ENCODE measurements at places on chromosomes 6 and 20.

- DNase-seq, result no peak
Observed at GRCh38 chr6:166657531-166657930, 30.5 kb upstream of the RPS6KA2 start.

DNA sequence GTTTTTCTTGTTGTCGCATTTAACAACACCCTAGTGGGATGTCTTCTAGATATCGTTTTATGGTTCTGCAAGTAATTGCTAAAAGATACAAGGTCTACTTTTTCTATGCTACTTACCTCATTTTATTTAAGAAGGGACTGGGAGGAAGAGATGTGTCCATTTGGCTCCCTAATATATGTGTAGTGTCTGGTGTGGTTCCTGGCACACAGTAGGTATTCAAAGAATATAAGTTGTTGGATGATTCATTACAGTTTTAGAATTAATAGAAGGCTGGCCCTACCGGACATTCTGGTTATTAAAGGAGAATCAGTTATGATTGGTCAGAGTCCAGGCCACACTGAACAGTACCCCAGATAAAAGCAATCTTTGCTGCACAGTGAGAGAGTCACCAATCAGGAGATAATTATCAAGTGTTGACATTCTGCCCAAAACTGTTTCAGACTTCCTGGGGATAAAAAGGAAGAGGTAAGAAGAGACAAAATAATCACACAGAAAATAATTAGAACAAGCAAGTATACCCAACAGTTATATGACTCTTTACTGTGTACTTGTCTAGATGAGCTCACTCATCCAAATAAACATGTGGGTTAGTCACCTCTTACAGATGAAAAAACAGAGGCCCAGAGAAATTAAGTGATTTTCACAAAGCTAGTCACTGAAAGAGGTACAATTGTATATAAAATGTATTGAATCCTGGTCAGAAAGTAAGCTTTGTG, 7.0 kb downstream of the TMEM244 start:
- DNase-seq, result no peak

DNA sequence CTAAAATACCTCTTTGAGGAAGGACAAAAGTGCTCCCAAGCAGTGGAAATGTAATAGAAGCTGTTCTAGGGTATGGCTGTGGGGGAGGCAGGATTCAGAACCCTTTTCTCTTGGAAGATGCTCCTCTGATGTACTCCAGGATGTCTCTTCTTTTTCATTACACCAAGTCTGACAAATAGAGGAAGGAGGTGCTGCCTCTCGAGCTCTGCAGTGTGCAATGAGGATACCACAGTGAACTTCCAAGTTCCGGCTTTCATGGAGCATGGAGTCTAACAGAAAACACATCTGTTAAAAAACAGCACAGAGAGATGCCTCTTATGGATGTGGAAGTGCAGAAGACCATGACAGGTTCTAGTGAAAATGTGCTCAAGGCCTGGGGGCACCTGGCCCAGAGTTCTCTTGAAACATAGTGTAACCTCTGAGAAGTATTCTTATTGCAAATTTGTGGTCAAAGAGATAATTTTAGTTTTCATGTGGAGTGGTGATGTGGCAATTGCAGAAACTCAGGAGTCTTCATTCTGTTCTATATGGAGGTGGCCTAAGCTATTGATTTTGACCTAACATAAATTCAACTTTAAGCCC, 362.0 kb upstream of the CITED2 start:
- DNase-seq, result no peak

DNA sequence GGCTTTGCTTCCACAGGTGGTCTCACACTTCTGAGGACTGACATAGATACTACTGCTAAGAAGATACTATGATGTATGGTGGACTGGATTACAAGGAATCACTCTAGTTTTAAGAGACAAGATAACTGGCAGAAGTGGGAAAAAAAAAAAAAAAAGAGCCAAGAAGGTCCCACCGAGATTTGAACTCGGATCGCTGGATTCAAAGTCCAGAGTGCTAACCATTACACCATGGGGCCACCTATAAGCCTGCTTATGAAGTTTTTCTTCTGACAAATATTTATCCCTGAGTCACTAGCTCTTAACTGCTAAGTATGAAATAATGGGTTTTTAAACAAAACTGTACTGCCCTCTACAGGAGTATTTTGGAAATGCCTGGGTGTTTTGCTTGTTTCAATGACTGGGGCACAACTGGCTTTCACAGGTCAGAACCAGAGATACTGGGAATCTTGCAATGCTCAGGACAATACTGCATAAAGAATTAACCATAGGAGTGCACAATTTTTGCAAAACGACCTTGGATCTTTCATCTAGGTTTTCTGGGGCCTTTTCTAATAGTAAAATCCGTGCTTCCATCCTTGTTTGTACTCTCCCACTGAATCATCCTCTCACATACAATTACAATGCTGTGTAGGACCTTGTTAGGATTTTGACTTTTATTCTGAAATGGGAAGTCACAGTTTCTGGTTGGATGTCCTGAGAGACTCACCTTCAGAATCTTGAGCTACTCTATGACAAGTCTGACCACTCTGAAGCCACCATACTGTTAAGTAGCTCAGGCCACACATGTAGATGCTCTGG, 116.3 kb downstream of the OR2B2 start:
- peak; percentile 84 for DNase-seq

GRCh38 chr6:146287691-146288369, 255.8 kb upstream of the RAB32 start:
- DNase-seq, result no peak

GRCh38 chr6:109059571-109060021, 35.0 kb downstream of the SESN1 start:
- DNase-seq, result no peak

DNA sequence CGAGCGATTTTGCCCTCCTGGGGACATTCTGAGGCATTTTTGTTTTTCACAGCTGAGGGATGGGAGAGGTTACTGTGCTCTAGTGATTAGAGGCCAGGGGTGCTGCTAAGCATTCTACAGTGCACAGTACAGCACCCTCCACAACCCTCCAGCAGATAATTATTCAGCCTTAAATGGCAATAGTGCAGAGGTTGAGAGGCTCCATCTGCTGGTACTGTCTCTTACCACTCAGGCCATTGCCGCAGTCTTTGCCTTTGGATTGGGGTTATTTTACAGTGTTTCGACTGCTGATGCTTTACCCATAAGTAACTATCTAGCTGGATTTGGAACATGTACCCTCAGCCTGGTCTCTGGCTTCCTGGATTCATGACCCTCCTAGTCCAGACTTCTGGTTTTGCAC, 705.3 kb downstream of the KIF16B start:
- no peak for DNase-seq

DNA sequence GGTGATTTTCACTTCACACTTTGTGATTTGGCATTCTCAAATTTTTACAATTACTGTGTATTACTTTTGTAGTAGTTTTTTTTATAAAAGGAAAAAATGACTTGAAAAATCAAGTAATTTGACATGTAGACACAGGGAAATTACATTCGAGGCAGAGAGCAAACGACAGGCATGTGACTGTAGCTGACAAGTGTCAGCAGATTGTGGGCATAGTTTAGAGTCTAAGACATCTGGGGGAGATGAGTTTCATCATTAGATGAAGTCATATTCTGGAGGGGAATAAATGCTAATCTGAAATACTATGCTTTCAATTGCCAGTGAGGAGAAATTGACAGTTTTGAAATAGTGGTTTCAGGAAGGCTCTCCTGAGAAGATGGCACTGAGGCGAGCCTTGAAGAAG, 126.0 kb downstream of the MTHFD1L start:
- DNase-seq, result no peak

DNA sequence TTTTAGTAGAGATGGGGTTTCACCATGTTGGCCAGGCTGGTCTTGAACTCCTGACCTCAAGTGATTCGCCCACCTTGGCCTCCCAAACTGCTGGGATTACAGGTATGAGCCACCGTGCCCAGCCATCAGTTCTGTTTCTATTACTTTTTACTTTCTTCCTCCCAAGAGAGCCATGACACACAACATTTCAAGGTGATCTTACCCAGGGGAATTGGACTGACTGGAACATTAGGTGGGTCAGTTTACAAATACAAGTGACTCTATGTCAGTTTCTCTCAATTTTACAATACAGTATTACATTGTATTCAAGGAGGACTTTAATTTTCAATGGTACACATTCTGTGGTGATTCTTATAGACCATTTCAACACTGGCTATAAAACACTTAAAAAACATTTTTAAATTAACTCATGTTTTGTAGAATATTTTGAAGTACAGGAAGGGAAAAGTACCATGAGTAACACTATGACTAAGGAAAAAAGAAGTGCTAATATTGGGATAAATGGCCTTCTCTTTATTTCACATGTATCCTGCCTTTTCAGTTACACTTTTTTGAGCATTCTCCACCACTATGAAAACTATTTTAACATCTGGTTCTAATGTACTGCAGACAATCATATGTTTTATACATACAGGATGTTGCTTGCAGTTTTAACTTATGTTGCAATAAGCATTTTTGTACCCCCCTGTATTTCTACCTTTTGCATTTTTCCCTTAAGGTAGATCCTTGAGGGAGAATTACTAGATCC, 8.4 kb downstream of the TPBG start:
- peak; percentile 17 for DNase-seq

DNA sequence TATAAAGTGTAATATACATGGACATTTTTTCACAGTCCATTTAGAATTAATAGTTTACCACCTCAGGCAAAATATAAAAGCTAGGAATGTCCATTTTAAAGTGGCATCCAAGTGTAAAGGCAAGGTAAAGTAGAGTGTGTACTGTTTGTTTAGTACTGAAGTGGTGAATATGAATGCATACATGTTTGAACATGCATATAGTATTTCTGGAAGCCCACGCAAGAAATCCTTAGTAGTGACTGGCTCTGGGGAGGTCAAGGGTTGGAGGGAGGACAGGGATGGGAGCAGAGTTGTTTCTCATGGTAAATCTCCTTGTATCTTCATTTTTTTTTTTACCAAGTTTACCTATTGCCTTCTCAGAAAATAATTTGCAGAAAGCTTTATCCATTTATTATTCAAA, 129.2 kb downstream of the UNC5CL start:
- no peak for DNase-seq

- no peak for DNase-seq
Observed at GRCh38 chr20:44646023-44646640, 5.4 kb downstream of the ADA start.

GRCh38 chr6:43311666-43312065, 3.0 kb upstream of the CRIP3 start:
- no peak for DNase-seq

GRCh38 chr6:68038815-68039408, 596.2 kb upstream of the ADGRB3 start:
- no peak for DNase-seq

GRCh38 chr6:127576874-127577273, at the start of gene C6orf58:
Gene C6orf58, plus strand, starts transcription at chr6:127577174. Its CDS starts 12 bp downstream, at chr6:127577186.
- no peak for DNase-seq

DNA sequence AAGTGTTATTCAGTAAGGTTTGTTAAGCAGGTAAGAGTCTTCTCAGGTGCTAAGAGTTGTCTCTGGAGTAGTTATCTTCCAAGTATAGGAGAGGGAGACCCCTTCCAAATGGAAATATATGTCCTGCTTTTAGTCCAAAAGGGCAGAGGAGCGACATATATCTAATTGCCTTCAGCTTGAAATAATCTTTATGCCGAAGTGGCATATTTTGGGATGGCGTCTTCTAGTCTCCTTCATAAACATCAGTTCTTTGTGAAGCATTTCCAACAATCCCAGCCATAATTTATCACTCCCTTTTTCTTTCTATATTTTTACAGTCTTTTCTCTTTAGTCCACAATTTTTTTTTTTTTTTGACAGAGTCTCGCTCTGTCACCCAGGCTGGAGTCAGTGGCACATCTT, 6.0 kb downstream of the TMC2 start:
- no peak for DNase-seq

DNA sequence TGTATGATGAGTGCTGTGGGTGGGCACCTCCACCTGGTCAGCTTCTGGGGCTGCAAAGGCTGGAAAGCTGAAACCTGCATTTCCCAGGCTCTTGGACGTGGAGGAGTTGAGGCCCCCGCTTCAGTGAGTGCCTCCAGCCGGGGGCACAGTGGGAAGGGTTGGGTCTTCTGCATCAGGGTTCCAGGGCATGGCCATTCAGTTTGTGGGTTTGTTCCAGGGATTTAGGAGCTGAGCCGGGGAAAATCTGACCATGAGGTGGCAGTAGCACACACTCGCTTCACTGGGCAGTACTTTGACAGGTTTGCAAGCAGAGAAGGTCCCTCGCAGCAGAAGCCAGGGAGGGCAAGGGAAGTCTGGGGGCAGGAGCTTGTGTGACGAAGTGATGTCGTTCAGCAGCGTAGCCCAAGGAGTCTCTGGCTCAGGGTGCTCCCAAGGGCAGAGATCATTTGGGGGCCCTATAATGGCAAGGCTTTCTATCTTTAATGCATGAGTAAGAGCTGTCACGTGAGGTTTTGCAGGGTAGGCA, 69.5 kb upstream of the SULF2 start:
- peak; percentile 30 for DNase-seq

GRCh38 chr6:106227612-106228507, 97.7 kb downstream of the ATG5 start:
- DNase-seq, result no peak

DNA sequence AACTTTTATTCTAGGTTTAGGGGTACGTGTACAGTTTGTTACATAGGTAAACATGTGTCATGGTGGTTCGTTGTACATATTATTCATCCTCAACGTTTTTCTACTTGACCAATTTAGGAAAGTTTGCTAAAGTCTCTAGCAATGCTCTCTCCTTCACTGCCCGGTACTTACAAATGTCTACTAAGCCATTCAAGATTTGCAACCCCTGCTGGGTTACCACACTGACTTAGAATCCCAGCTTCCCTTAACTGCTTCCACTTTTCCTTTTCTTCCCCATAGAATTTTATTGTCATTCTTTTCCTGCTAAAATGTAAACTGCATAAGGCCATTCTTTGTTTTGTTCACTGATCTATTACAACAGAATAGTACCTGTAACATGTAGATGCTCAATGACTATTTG, 97.4 kb downstream of the SMPDL3A start:
- no peak for DNase-seq

DNA sequence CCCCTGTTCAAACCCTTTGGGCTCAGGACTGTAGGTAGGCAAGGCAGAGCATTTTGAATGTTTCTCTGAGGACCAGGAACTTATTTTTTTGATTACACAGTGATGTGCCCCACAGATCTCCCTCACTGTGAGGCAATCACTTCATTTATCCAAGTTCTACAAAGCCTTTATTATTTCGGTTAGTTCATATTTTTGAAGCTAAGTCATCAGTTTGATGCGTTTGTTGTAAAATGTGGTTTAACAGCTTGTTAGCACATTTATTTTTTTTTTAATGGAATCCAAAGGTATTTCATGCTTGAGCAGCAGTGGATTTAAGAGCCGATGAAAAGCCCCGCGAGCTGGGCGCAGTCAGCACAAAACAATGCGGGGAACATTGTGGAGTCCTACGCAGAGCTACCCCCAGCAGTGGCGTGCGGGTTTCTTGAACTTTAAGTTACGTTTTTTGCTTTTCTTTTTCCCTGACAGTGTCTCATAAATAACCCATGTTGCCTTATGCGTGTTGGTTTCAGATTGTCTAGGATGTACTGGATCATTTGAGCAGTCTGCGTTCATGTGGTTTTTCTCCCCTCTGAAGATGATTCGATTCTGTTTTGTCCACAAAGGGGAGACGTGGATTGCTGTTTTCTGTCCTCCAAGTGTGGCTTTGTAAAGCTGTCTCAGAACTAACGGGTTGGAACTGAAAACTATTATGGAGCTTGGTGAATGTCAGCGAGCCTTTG, 233.6 kb upstream of the BMP2 start:
- DNase-seq, result peak; percentile 60
